ENCODE measurements at places on chromosomes 11 and 22.
A peak's percentile ranks its signal among the peaks of the same experiment; 100 is the strongest.

DNA sequence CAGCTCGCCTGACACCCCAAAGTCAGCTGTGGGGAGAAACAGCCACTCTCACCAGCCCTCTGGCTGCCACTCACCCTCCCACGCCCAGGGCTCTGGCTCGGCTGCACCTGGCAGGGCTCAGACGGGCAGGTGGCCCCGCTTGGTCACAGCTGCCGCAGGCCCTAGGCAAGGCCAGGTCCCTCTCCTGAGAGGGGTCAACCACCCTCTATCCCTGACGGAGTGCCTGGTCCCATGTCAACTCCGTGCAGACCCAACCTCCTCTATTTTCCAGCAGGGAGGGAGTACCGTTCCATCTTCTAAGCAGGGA, 1.9 kb downstream of the MAP4K2 start:
- DNase-seq, result no peak

DNA sequence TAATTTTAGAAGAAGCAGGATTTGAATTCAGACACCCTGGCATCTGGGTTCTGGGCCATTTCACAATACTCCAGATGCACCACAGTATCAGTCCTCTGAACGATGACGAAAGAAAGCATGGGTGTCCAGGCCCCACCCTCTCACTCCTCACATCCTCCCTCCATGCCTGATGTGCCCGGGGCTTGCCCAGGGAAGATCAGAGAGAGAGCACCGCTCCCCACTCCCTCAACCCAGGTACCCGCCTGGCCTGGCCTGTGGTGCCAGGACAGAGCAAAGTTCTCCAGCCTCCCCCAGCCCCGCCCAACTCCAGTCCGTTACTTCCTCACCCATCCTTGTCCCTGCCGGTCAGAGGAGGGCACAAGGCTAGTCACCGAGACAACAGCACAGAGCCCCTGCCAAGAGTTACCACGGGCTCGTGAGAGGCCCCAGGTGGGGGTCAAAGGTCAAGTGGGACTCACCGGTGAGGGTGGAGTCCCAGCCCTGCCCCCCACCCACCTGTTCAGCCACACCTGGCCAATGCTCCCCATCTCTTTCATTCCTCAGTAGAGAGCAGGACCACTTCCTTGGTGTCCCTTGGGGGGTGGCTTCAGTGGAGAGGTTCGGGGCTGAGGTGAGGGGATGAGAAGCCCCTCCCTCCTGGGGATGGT, 8.1 kb downstream of the BCL9L start:
- no peak for DNase-seq

DNA sequence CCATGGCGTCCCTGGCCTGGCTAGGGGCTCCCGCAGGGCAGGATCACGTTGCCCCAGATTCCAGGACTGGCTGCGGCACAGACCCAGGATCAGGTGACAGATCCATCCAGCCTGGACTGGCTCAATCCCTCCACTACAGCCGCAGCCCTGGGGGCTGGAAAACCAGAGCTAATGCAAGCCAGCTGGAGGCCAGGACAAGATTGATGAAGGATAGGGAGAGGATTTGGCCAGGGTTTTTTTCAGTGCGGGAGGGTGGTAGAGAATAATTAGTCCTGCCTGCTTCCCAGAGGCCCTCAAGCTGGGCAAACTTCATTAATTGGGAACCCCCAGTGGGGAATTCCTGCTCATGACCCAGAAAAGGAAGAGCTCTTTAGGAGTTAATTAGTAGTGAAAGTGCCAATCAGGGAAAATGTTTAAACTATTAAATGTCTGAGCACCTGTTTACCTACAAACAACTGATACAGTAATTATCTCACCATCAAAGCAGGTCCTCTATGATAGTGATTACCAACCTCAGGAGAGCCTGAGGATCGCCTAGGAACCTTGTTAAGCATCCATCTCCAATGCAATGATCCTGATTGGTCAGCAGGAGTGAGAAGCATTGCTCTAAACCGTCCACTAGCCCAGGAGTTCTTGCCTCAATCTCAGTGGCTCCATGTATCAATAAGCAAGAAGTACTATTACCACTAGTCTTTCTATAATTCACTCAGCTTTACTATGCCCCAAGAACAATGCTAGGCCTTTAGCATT, 33.0 kb upstream of the MYOD1 start:
- DNase-seq, result peak; percentile 73

GRCh38 chr22:47673557-47673956, 911.1 kb downstream of the TBC1D22A start:
- no peak for DNase-seq

DNA sequence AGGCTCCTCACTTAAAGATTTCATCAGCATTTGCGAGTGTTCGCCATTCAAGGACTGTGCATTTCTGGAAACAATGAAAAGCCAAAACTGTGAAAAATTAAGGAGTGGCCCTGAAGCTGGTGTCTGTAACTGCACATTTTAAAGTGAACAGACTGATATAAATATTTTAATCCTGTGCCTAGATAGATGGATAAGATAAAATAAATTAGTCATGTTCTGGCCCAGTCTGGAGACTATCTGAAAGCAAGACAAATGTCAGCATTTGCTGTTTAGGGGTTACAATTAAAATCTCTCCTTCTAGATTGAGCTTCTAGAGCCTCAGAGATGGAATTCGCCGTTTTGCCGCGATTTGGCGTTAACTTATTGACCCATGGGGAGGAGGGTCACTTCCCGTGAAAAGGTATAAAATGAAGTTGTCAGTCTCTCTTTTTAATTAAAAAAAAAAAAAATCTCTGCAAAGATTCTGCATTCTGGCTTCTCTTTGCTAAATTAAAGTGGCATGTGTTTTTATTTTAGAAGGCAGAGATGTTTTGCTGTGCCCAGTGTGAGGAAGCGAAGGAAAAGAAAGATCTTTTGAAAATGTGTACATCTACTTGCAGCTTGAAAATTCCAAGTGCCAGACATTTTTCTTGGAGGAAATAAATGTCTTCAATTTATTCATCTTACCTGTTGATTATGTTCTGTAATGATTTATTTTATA, 79.7 kb upstream of the WNT7B start:
- no peak for DNase-seq

- DNase-seq, result no peak
Observed at GRCh38 chr11:99739464-99740089, 718.8 kb downstream of the CNTN5 start.

- no peak for DNase-seq
Observed at GRCh38 chr11:106187860-106188456, 110.5 kb downstream of the AASDHPPT start.

DNA sequence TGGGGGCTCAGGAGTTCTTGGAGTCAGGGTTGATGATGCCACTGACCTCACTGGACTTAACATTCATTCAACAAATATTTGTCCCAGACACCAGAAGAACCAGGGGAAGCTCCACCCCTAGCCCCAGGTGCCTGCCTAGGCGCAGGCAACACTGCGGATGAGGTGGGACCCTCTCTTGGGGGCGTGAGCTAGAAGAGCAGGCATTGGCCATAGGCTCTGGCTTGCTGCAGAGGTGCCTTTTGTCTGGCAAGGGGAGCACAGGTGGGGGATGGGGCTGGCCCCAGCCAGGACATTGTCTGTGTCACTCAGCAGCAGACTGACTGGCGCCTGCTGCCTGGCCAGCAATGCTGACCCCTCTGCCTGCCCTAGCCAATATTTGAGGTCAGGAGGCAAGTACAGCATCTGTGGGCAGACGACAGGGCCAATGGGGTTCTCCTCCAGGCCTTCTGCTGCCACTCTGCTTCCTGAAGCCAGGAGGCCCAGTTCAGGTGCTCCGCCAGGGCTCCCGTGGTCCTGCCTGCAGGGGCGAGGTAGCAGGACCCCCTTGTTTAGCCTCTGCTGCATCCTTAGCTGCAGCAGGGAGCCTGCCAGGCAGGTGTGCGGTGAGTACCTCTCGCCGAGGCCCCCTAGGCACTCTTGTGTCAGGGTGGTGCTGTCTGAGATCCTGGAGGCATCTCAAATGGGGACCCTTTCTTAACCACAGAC, 4.0 kb downstream of the LINC01488 start:
- DNase-seq, result no peak

- DNase-seq, result no peak
Observed at GRCh38 chr11:36395978-36396736, 100.1 kb downstream of the PRR5L start.

DNA sequence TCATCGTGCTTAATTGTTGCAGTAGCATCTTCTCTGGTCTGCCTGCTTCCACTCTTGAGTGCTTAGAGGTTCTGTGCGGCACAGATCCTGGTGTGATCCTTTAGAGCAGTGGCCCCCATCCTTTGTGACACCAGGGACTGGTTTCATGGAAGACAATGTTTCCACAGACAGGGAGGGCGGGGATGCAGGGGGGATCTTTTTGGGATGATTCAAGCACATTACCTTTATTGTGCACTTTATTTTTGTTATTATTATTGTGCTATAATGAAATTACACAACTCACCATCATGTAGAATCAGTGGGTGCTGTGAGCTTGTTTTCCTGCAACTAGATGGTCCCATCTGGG, 76.8 kb upstream of the SHANK2 start:
- DNase-seq, result no peak

DNA sequence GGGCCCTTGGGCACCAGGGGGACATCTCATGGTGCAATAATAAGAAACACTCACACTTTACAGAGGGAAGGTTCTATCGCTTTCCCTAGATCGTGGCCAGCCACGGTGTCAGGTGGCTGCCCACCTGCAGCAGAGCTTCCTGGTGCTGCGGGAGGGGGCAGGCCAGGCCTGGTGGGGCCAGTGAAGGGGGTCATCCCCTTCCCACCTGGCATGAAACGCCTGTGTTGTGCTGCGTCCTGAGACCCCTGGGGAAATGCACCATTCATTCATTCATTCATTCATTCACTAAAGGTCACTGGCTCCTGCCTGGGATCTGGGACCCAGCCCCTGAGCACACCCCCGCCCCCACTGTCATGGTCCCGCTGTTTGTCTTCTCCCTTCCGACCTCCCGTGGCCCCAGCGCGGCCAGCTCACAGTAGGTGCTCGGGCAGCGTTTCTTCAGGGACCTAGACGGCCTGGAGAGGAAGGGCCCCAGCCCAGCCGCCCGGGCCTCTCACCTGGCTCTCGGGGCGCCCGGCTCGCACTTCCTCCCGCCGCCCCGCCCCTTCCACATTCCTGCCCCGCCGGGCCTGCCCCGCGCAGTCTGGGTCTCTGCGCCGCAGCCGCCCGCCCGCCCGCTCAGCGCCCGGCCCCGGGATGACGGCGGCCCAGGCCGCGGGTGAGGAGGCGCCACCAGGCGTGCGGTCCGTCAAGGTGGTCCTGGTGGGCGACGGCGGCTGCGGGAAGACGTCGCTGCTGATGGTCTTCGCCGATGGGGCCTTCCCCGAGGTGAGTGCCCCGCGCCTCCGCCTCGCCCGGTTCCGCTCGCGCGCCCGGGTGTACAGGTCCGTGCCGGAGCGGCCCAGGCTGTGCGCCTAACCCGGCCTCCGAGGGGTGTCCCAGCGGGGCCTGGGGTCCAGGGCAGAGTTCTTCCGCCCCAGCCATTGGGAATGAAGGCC, at the start of gene RHOD:
Gene RHOD, plus strand, starts transcription at position 581 of the 938 bp plus-strand sequence. Its CDS starts 56 bp downstream, at position 637.
- no peak for DNase-seq

- no peak for DNase-seq
Observed at GRCh38 chr22:36885474-36885873, 24.7 kb downstream of the NCF4 start.

DNA sequence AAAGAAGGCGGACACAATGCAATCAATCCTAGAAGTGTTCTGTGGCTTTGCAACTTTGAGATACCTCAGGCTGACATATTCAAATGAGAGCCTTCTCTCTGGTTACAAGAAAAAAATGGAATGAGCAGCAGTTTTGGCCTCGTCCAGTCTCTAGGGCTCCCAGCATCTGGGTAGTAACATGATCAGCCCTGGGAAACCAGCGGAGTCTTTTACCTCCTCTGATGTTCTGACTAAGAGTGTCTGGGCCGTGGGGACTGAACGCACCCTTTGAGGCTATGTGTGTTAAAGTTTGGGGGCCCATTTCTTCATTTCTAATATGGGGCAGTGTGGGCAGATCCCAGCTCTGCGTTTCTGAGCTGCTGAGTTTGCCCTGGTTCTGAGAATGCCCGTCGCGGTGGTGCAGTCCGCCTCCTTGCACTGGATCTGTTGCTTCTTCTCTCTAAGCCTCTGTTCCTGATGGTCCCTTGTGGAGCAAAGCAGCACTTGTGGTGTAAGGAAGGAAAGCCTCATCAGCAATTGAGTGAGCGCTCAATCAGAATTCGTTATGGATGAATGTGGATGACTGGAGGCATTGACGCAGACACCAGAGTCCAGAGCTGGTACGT, 8.1 kb downstream of the PARVB start:
- DNase-seq, result no peak

DNA sequence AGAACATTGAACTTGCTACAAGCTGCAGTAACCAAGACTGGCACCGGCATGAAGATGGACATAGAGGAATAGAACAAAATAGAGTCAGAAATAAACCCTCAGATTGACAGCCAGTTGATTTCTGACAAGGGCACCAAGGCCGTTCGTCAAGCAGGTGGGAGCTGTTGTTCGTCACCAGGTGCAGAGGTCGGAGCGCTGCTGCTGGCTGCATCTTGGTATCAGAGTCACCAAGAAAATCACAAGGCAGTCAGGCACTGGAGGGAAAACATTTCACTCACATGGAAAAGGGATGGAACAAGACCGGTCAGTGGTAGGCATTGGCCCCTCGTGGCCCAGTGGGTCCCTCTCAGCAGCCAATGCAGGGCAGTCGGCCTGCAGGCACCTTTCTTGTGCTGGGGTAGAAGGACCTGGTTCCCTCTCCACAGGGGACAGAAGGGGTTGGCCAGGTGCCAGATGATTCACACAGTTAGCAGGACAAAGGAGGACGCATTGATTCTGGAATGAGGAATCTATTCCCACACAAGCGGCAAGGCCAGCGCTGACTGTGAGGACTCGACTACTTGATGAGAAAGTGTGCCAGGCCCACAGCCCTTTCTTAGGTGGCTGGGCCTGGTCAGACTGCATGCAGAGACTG, 115.8 kb upstream of the FGF3 start:
- DNase-seq, result no peak

DNA sequence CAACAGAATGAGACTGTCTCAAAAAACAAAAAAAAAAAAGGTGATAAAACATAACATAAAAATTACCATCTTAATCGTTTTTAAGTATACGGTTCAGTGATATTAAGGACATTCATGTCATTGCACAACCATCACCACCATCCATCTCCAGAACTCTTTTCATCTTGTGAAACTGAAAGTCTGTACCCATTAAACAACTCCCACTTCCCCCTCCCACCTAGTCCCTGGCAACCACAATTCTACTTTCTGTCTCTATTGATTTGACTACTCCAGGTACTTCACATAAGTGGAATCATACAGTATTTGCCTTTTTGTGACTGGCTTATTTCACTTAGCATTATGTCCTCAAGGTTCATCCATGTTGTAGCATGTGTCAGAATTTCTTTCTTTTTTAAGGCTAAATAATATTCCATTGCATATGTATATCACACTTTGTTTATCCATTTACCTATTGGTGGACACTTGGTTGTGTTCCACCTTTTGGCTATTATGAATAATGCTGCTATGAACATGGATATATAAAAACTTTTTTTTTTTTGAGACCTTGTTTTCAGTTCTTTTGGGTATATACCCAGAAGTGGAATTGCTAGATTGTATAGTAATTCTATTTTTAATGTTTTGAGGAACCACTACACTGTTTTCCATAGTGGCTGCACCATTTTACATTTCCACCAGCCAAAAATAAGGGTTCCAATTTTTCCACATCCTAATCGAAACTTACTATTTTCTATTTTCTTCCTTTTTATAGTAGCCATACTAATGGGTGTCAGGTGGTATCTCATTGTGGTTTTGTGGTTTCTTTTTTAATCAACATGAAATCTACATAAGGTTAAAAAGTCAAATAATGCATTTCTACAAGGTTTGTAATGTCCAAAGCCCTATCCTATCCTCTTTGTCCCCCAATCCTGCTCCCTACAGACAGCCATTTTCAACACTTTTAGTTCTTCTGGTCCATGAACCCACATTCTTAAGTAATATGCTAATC, 23.4 kb upstream of the PIK3C2A start:
- DNase-seq, result no peak

GRCh38 chr22:44220727-44221680, 40.3 kb downstream of the PARVG start:
- no peak for DNase-seq

All from type B pancreatic cell (in vitro differentiated cells).